ENCODE measurements at places on chromosomes 12 and 14.

DNA sequence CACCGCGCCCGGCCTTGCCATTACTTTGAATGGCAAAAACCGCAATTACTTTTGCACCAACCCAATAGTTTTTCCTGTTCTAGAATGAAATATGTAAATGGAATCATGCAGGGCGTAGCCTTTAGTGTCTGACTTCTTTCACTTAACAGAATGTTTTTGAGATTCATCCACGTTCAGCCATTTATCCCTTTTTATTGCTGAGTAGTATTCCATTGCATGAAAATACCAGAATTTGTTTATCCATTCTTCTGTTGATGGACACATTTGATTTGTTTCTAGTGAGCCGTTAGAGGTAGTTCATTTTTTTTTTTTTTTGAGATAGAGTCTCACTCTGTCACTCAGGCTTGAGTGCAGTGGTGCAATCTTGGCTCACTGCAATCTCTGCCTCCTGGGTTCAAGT is 90.6 kb downstream of the SLC25A47 start:
- DNase-seq = no peak

DNA sequence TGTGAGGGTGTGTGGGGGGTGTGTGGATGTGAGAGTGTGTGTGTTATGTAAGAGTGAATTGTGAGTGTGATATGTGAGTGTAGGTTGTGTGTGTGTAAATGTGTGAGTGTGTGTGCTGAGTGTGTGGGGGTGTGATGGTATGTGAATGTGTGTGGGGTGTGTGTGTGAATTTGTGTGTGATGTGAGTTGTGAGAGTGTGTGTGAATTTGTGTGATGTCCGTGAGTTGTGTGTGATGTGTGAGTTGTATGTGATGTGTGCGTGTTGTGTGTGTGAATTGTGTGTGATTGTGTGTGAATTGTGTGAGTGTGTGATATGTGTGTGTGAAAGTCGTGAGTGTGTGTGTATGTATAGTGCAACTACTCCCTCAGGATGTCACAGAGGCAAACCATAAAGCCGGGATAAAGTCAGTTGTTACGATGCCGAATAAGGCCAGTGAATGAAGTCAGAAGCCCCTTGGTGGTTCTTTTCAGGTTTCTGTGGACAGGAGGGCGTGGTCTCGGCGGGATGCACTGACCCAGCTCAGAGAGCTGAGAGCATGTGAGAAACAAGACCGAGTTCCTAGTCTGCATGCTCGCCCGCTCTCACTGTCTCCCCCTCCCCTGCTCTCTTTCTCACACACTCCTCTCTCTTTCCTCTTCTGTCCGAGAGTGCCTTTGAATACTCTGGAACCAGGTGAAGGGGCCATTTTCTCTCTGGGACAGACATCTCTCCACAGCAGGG is 71.8 kb upstream of the MAX start:
- no peak for DNase-seq

DNA sequence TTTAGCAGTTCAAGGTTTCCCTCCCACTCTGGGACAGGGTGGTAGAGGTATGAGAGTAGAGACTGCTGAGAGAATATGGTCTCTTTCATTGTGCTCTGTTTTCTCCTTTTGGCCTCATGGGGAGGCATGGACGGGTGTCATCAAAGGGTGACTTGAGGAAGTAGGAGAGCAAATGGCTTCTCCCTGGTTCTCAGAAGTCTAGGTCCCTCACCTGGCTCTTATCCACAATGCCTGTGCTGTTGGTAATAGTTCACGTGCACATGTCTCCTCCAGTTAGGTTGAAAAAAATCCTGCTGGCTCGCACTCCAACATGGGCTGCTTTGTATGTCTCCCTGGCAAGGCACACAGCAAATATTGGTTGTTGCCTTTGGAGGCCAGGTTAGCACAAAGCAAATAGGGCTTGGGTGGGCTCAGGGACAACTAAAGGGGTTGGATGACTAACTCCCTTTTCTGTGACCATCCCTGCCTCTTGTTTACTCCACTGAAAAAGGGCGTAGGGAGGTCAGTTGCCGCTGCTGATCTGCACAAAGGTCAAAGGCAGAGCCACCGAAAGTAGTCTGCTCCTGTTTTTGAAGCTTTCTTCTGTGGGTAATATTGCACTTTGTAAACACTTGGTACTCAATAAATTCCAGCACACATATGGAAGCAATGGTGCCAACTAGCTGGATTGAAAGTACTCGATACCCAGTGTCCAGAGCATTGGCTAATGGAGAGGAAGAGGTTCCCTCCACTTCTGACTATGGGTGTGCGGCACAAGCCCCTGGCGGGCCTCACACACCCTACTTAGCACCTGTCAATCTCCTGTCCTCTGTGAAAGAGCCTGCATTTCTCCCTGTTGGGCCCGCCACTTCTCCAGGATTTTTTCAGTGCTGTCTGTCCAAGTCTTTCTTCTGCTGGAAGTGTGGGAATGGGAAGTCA is 121.8 kb downstream of the SLC38A6 start:
- DNase-seq = no peak

GRCh38 chr12:53950789-53951576 is 3.7 kb upstream of the HOXC12 start:
- DNase-seq = no peak

- DNase-seq = no peak
These were observed 841 bp downstream of the GLI1 start for GRCh38 chr12:57460468-57460784.

- DNase-seq = no peak
These were observed 9.0 kb downstream of the BCL11B start for GRCh38 chr14:99262977-99263448.

- DNase-seq = no peak
These were observed 17.5 kb upstream of the ATF1 start for GRCh38 chr12:50746431-50746830.

DNA sequence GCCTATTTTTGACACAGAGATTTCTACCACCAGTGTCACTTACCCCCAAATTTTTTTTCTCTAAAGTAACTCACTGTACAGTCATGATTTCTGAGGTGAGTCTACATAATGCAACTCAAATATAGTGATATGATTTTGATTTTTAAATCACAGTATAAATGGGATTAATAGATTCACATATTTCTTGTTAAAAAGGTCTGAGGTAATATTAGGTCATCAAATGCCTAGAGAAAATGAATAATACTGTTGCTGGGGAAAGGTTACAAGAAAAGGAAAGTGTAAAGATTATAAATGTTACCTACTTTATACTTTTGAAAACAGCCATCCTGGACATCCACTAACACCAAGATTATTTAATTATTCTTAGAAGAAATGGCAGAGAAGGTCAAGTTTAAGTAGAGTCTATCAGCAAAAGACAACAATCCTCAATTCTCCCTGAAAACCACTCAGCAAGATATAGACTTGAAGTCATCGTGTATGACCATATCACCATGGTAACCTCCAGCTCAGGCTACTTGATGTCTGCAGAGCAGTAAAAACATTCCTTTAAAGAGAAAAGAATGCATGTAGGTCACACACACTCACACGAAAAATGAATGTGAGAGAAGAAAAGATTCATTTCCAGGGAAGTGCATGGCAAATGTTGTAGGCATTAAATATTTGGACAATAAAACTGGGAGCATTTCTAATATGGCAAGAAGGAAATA is 58.7 kb downstream of the CCDC59 start:
- DNase-seq = no peak

DNA sequence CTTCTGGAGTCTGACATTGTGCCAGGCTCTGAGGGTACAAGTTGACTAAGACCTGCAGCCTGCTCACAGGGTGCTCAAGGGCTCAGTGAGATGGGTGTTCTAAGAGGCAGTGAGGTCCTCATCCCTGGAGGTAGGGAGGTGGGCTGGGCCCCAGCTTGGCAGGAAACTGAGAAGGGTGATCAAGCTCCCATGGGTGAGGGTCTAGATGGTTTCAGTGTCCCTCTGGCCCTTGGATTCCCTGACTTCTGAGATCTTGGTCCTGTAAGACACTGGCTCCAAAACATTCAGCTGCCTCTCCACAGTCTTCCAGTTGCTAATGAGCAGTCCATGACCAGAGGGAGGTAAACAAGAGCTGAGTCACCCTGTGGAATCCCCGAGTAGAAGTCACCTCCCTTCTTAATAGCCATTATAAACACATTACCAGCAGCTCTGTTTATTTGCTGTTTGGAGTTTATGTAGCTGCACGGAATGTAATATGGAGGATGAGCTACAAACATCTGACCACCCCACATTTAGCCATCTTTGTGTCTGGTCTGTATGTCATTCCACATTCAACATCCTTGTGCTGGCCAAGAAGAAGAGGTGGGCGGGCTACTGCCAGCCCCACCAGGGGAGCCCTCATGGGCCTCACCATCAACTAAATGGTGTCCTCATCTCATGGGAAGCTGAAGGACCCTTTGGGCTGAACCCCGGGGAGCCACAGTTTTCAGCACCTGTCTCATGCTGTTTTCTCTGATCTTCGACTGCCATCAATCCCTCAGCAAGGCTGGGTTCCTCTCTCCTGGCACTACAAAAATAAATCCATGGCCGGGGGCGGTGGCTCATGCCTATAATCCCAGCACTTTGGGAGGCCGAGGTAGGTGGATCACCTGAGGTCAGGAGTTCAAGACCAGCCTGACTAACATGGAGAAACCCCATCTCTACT is 37.2 kb upstream of the BDKRB2 start:
- no peak for DNase-seq

GRCh38 chr14:76514213-76514998 is 138.5 kb downstream of the ESRRB start:
- no peak for DNase-seq

DNA sequence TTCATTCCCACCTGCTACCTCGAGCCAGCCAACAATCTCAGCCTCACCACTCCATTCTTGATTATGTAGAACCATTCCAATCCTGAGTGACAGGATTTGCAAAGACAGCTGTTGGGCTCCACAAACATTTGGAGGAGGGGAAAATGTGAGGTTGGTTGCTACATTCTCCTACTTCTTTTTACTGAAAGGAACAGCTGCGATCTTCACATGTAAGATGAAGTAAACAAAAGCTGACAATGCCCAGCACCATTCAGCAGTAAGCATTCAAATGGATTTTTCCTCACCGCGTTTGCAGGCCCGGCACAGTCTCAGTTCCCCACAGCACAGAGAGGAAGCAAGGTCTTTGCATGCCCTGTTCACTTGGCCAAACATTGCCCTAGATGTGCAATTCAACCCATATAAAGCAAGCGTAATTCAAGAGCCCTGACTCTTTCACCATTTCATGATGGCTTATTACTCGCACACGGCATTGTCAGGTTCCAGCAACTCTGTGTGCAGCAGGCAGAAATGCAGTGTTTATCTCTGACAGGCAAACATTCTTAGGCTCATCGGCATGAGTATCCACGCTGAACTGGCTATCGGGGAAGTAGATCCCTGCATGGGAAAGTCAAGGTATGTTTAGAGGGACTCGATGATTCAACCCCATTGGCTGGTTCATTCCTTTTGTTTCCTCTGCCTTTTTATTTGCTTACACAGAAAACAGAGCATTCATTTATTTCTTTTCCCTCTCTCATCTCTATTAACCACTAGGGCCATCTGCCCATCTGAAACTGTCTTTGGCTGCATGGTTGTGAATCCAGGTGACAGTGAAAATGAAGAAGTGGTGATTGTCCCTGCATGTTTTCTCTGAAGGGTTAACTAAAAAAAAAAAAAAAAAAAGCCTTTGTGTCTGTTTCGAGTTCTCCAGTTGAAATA is 236.1 kb upstream of the PLEKHG7 start:
- DNase-seq = no peak

DNA sequence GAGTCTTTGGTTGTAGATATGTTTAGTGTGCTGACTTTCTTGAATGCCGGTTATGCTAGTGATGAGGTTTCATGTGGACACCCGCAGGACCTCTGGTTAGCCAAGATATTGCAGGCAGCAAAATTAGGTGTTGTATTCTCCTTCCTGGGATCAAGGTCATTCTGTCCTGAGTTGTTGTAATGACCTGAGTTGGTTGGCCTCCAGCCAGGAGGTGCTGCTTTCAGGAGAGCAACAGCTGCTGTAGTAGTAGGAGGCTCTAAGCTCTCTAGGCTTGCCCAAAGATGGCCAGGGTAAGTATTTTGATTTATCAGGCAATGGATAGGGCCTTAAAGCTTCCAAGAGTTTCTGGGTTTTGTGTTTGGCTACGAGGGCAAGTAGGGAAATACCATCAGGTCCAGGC is 56.0 kb upstream of the BDKRB2 start:
- no peak for DNase-seq

DNA sequence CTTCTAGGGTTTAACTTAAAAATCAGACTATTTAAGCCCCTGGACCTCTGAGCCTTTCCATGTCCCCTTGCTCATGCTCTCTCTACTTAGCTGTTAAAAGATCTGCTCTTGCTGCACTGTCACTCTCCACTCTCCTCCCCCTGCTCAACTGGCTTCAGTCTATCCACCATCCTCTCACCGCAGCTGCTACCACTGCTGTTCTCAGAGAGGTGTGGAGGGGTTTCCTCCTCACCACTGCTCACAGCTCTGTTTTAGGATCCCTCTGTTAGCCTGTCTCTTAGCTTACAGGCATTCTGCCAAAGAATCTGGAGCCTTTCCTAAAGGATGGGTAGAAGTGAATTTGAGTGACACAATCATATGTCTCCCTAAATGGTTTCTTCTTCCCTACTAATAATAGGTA is 43.7 kb upstream of the ATP2B1 start:
- DNase-seq = no peak

GRCh38 chr12:25906651-25907340 is 51.7 kb upstream of the RASSF8 start:
- DNase-seq = no peak

- no peak for DNase-seq
These were observed 3.3 kb downstream of the RAN start for GRCh38 chr12:130875193-130875592.

DNA sequence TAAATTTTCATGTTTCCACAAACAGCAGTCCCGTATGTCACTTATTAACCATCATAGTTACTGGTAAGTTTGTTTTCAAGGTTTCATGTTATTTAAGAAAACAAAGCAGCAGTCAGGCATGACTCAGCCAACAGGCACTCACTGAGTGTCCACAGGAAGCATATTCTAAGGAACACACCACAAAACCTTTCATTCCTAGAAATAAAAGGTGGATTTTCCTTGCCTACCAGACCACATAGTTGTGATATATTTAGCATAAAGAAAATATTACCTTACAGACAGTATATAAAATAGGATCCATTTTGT is 143.3 kb upstream of the AVPR1A start:
- DNase-seq = no peak

DNA sequence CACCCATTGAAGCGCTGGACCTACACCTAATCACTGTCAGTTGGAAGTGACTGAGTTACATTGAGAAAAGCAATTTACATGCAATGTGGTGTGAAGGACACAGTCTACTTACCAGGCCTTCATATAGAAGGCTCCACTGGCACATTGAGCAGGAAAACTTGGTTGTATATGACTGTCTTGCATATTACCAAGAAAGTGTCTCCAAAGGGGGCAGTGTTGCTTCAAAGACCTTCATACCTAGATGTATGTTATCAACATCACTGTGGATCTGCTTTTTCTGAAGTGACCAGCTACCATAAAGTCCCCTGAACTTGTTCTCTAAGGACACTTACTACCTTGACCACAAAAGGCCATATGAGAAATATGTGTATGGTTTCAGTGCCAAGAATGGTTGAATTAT is 64.1 kb downstream of the NELL2 start:
- peak; percentile 59 for DNase-seq

GRCh38 chr14:35969310-35969709 is 143.2 kb downstream of the BRMS1L start:
- no peak for DNase-seq

- DNase-seq = no peak
These were observed 14.2 kb downstream of the TRPV4 start for GRCh38 chr12:109818905-109819500.
